ENCODE measurements at places on chromosomes 2 and 18.

DNA sequence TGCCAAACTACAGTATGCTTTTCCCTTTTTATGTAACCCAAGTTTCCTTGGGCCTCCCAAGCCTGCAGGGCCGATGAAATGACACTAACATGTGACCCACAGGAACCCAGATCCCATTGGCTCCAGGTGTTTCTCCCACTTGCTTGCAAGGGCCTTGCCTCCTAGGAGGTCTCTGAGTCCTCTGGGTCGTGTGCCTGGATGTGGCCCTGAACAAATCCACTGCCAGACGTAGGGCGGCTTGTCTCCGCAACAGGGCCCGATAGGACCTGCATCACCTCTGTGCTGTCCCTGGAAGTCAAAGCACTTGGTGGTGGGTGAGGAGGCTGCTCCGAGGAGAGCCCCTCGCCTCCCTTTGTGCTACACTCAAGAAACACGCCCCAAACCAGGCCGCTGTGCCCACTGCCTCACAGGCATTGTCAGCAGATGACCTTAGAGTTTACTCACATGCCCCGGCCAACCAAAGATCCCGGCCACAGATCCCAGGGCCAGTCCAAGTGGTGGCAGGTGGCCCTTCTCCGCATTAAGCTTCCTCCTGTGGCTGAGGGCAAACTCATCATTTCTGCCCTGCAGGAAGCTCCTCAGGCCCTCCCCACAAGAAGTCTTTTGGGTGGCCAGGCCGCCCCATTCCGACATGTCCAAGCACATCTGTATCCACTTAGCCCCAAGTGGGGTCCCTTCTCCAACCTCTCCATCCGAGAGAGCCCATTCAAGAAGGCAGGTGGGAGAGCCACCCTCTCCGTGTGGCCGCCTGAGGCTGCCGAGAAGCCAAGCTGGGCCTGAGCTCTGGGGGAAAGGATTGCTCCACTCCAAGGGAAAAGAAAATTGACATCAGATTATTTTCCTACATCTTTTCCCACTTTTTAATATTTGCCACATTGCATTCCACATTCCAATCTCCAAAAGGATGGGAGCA, 76.7 kb downstream of the GFPT1 start:
- no peak for DNase-seq

- no peak for DNase-seq
Measured at GRCh38 chr18:59172664-59173249, 33.1 kb downstream of the SEC11C start.

DNA sequence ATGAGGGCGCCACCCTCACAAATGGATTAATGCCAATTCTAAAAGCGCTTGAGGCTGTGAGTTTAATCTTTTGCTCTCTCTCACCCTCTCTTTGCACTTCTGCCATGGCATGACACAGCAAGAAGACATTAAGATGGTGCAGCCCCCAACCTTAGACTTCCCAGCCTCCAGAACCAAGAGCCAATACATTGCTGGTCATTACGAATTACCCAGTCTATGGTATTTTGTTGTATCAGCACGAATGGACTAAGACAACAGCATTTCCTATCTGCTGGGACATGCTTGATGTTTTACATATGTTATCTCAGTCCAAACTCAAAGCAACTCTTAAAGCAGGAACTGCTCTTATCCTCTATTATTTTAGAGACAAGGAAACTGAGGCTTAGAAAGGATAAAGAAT, 222.9 kb downstream of the STK39 start:
- no peak for DNase-seq

- no peak for DNase-seq
Measured at GRCh38 chr2:112262876-112263275, 8.0 kb upstream of the ZC3H8 start.

All from 8988T (cell line).